ENCODE measurements at places on chromosomes 3 and 15.

DNA sequence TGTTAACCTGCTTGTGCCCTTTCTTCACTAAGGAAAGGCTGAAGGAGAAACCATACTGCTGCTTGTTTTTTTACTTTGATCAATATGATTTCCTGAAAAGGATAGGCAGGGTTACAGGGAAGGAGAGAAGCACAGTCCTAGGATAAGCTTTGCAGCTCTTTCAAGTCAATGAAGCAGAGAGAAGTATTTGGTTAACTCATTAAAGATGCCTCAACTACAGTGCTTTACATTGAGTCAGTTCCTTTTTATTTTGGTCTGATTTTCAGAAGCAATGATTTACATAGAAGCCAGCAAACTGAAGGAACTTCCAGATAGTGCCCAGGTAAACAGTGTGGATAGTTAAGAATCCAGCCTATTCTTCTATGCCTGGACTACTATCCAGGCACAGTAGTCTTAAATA, 64.8 kb downstream of the ARIH1 start:
- no peak for DNase-seq

- no peak for DNase-seq
These were observed 13.7 kb upstream of the U2SURP start for GRCh38 chr3:142987707-142988106.

GRCh38 chr15:36802861-36803531, 223.6 kb downstream of the CDIN1 start:
- no peak for DNase-seq

GRCh38 chr3:150439657-150440056, 31.6 kb downstream of the TSC22D2 start:
- no peak for DNase-seq

DNA sequence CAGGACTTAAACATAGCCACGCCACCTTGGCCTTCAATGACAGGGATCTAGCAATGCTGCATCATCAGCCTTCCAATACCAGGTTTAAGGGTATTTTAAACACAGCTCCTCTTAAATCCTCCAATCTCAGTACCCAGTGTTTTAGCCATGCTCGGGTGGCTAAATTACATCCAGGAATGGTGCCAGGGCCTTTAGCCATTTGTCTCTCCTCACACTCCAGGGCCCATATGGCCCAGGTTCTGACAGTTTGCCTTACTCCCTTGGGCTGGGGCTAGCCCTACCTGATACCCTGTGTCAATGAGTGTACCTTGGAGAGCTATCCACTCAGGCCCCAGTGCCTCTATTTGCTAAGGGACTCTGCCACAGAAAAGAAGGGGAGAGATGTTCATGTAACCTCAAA, 29.4 kb downstream of the ZNF589 start:
- no peak for DNase-seq

GRCh38 chr15:49242820-49243219, 72.8 kb downstream of the GALK2 start:
- no peak for DNase-seq

DNA sequence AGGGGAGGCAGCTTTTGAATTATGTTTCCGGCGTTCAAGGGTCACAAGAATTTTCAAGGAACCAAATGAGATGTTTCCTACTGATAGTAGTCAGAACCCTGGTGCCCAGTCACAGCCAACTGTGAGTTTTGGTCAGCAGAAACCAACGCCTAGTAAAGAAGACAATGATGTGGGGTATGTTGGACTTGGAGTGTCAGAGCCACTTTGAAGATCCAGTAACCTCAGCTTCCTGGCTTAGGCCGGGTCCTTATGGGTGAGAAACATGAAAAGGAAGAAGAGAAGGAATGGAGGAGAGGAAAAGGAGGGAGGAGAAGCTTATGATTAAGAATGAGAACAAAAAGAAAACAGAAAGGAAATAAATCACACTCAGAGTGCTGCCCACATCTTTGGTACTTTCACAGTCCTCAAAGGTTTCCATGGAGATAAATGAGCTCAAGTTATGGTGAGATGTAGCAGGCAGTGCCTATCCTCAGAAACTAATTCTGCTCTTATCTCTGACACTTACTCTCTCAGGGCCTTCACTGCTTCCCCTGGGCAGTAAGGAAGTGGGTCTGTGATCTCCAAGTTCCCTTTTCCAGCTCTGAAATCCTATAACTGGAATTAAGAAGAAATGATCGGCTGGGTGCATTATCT, 2.0 kb upstream of the MCF2L2 start:
- no peak for DNase-seq

DNA sequence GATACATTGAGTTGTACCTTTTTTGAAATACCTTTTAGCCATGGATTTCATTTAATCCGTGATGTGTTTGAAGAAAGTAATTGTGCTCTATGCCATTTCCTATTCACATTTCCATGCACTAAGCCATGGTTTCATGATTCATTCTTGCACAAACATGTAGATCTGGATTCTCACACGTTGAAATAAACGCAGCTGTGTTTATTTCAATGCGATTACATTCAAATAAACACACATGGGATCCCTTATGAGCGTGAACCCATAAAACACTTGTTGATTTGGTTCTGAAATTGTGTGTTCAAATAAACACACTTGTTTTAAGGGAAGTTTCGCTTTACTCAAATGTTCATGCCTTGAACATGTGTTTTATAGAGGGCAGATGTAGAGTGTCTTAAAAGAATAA, 39.2 kb downstream of the BBX start:
- DNase-seq: no peak

DNA sequence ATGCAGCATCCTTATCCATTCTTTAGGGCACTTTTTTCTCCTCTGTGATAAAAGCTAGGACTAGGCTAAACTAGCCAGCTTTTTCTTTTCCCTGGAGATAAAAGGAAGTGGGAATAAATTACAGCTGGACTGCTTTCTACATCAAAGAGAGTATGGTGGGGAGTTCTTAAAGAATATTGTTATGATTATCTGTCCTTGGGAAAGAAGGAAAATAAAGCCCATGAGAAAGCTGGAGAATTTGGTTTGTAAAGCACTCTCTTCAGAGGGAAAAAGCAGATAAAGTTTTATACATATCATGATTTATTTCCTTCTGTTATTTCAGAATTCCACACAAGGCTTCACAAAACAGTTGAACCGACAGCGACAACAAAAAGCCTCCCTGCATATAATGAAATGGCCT, 923.0 kb downstream of the DIPK2A start:
- peak; percentile 4 for DNase-seq

DNA sequence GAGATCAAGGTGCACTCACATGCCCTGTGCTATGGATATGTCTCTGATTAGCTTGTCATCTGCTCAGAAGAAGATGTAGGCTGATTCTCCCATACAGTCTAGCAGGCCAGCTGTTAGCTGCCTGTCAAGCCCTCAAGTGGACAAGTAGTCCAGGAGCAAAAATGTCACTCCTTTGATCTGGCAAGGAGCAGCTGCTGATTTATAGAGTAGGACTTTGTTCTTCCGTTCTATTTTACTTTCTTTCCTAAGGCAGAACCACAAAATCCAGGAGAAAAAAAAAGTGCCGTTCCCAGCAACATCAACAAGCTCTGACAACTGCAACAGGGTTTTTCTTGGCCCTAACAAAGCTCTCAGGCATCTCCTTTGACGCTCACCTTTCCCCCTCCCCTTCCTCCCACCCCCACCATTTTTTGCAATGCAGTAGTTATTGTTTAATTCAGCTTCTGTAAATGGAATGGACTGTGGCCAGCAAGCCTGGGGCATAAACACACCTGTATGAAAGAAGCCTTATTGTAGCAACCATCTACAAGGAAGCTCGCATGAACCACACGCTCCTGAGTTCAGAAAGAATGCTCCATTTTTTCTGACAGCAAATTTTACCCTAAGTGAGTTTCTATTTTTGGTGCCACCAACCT, 196.3 kb downstream of the MEIS2 start:
- DNase-seq: no peak

GRCh38 chr3:102483556-102483955, 48.7 kb downstream of the ZPLD1 start:
- DNase-seq: no peak

- DNase-seq: no peak
These were observed 770.4 kb upstream of the SEMA6D start for GRCh38 chr15:46946953-46947352.

DNA sequence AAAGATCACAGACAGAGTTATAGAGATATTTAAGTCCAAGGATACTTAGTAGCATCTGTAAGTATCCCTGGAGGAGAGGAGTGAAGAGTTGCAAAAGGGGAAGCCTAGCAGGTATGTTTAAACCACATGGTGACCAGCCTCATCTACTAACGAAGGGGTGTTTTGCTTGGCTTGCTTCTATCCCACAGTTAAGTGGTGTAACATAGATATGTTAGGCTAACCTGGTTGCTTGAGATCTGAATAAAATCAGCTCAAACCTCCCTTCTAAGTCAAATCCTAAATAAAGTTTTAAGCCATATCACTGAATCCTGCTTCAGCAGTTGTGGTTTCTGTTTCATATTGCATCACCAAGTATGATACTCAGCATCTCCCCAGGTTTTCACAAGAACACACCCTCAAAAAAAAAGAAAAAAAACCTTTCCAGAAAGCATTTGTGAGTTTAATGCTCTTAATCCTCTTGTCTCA, 880.2 kb downstream of the ROBO1 start:
- no peak for DNase-seq

DNA sequence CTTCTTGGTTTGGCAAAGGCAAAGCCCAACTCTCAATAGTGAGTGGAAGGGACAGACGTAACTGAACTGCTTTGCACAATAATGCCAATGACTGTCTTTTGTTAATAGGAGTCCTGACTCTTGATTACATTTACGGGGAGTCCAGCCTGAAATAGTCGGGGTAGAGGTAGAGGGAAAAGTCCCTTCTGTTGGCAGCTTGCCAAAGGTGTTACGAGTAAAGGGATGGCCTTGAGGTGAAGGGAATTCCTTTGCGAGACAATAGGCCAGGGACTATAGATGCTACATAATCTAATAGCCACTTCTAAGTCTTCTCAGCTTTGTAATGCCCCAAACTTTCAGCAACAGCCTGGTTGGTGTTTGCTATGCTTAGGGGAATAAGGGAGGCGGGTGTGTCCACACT, 2.2 kb upstream of the SENP2 start:
- no peak for DNase-seq

GRCh38 chr3:115165701-115166100, 18.6 kb upstream of the ZBTB20 start:
- DNase-seq: no peak

GRCh38 chr15:34011481-34011880, 27.5 kb downstream of the AVEN start:
- DNase-seq: no peak

- DNase-seq: no peak
These were observed 25.4 kb downstream of the CTDSPL start for GRCh38 chr3:37887062-37887461.

DNA sequence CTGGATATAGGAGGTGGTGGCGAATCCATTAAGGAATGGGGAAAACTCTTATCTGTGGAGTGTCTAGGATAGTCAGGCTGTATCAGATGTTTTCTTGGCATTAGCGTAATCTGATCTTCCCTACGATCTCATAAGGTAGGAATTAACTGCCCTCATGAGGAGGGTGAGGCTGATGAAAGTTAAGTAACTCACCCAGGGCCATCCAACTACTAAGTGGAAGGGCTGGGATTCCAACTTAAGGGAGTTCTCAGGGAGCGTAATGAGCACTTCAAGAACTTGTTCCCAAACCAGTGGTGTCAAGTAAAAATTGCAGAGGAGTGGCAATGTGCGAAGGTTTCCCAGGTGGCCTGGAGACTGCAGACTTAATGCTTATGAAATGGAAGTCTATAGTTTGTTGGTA, 55.9 kb upstream of the OSBPL11 start:
- no peak for DNase-seq

DNA sequence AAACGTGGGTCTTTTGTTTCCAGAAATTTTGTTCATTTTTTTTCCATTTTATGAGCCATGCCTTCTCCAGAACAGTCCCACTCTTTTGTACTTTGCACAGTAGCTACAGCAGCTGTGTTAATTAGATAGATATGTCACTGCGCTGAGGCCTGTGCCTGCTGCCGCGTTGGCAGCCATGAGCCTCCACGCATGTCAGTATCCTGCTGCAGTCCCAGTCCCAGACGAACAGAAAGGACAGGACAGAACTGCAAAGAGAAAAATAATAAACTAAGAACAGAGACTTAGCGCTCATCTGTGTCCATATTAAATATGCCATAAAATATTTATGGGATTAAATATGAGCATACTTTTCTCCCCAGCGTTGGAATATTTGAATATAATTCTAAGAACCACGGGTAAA, 442.4 kb upstream of the RARB start:
- DNase-seq: no peak

DNA sequence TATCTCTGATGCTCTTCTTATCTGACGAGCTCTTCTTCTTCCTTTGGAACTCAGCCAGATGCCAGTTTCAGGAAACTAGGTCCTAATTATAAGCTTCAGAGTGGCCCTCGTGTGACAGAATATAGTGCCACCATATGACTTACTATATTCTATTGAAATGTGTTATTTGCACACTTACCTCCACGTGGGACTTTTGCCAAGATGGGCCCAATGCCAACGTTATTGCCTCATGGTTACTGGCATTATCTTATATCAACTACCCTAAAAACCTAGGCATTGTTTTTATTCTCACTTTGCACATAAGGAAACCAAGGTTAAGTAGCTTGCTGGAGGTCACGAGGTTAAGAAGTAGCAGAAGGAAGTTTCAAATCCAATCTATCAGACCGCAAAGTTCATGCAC, 71.3 kb upstream of the SLCO3A1 start:
- no peak for DNase-seq

- DNase-seq: no peak
These were observed 780.4 kb downstream of the MECOM start for GRCh38 chr3:168883145-168883544.

DNA sequence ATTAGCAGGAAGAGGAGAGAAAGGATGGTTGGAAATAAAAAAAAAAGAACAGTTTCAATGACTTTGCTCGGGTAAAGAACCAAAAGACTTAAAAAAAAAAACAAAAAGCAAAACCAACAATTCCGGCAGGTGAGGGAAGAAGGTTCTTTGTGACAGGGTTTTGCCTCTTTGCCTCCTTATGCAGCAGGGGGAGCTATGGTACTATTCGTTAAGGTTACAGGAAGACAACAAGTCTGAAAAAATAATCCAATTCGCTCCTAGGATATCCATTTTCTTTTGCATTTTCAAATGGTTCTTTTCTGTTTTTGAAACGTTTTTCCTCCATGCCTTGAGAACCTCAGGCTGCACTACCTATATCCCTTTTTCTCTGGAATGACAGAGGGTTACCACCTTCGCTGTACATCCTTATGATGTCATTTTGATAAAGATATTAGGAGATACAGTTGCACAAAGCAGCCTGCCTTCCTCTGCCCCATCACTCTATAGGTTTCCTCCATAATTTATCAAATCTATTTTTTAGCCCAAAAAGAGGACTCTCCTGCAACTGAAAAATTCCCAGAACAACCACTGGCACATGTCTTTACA, 55.0 kb downstream of the CFAP20DC start:
- DNase-seq: peak; percentile 13

DNA sequence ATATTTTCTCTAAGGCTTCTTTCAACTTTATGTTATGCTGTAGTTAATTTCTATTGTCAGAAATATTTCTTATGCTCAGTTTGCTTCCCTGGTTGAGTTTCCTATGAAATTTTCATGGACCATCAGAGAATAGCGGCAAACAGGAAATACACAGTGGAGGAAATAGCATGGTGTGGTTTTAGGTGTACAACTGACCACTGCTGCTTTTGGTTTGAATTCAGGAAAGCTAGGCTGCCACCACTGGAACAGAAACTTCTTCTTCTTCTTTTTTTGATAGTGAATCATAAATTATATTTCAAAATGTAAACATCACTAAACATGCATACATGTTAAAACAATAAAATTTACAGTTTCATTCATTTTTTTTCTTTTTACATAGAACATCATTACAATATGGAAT, 316.6 kb upstream of the TGFBR2 start:
- DNase-seq: no peak

Data from right kidney (tissue), 9 donors.